ENCODE measurements at places on chromosomes 4 and X.

DNA sequence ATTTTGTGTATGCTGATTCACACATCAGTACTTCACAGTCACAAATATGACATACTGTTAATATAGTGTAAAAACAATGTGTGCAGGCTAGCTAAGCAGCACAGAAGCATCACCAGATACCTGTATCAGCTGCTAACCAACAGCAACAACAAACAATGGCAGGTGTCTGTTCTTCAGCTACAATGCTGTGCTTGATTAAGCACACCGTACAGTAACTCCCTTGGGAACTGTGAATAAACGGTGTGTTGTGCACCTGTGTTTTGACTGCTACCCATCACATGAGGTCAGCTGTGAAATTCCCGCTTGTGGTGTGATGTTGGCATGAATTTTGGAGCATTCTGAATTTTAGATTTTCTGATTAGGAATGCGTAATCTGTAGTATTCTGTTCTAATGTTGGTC lies 379.7 kb upstream of the FAT1 start:
- no peak for DNase-seq

DNA sequence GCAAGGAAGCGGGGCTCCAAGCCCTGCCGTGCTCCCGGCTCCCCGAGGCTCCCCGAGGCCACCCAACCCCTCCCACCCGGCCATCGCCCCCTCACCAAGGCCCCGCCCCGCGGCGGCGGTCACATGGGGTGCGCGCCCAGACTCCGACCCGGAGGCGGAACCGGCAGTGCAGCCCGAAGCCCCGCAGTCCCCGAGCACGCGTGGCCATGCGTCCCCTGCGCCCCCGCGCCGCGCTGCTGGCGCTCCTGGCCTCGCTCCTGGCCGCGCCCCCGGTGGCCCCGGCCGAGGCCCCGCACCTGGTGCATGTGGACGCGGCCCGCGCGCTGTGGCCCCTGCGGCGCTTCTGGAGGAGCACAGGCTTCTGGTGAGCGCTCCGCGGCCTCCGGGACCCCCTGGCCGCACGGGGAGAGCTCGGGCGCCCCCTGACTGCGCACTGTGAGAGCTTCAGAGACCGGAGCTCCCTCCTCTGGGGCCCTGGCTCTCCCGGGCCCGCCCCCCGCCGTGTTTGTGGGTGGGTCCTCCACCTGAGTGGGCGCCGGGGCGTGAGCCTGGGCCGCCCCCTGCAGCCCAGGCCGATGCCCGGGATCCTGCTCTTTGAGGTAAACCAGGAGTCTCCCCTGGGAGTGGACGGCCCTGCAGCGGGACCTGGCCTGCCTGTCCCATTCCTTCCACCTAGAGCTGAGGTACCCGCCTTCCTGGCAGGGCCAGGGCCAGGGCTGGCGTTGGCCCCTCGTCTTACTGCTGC lies at the start of gene IDUA:
IDUA (plus strand) TSS at position 166 of the 745 bp plus-strand sequence; CDS start at position 207, 41 bp downstream.
- DNase-seq, result peak; percentile 90

GRCh38 chrX:148825696-148826095 lies 325.3 kb downstream of the AFF2 start:
- DNase-seq, result no peak

- DNase-seq, result no peak
These were observed 506.9 kb upstream of the PCDH10 start for GRCh38 chr4:132642016-132642817.

GRCh38 chrX:56751071-56751470 lies 22.0 kb downstream of the NBDY start:
- DNase-seq, result no peak

- no peak for DNase-seq
These were observed 317.1 kb downstream of the DCTD start for GRCh38 chr4:182600093-182600492.

DNA sequence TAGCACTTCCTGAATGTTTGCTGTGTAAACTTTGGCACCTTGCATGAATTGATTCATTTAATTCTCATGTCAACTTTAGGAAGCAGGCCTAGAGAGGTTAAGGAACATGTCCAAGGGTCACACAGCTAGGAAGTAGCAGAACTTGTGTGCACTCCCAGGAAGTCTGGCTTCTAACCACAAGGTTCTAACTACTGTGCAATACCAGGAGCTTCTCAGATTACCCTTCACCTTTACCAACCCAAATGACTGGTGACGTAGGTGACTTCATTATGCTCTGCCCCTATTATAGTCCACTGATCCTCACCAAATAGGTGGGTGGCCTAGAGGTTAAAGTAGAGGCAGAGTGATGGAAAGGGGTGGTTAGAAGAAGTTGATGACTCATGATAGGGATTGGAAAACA lies 14.4 kb downstream of the AR start:
- no peak for DNase-seq

DNA sequence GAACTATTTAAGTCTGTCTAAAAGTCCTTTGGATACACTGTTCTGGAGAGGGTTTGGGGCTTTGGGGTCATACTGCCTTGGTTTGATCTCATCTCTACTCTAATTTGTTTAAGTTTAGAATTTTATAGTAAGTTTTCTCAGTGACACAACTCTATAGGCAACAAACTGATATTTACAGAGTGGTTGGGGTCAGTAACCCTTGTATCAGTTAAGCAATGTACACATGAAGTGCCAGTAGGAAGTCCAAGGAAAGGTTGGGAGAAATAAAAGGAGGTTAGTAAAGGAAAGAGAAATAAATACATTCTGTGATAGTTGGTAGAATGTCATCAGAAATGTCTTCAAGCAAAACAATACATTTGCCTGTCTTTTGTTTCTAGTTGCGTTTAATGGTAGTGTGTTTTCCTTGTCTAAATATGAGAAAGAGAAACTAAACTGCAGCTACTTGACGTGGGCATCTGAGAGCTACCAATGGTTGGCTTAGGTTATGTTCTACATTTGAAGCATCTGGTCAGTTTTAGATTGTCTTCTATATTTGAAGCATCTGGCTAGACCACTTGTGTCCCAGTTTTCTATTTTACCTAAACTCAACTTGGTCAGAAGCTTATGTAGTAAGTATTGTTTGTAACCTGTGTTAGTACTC lies 6.9 kb downstream of the ATP7A start:
- DNase-seq, result no peak

- no peak for DNase-seq
These were observed 1573.5 kb upstream of the TENM3 start for GRCh38 chr4:180669680-180670079.

- DNase-seq, result no peak
These were observed 779.0 kb upstream of the SLIT2 start for GRCh38 chr4:19472666-19473065.
